ENCODE measurements at places on chromosomes 4 and X. TPM values are rescaled to one million over a fixed set of nuclear protein-coding genes. Genes with fewer than 3 reads are reported as not detected.

TMEM156 gene
- total RNA-seq: not detected

CSAG2 gene
- total RNA-seq: not detected

HSFX3 gene
- not detected for total RNA-seq

SMIM9 gene
- total RNA-seq: not detected

NUP62CL gene
- 5.5 TPM for total RNA-seq

MAOB gene
- 0.74 TPM for total RNA-seq

CLDN22 gene
- total RNA-seq: not detected

CLDN34 gene
- total RNA-seq: 0.52 TPM

GRCh38 chr4:40462326-40462725 is 127.2 kb downstream of the CHRNA9 start:
- no peak for DNase-seq

GRCh38 chr4:150348079-150348478 is 233.9 kb upstream of the MAB21L2 start:
- DNase-seq: no peak

DNA sequence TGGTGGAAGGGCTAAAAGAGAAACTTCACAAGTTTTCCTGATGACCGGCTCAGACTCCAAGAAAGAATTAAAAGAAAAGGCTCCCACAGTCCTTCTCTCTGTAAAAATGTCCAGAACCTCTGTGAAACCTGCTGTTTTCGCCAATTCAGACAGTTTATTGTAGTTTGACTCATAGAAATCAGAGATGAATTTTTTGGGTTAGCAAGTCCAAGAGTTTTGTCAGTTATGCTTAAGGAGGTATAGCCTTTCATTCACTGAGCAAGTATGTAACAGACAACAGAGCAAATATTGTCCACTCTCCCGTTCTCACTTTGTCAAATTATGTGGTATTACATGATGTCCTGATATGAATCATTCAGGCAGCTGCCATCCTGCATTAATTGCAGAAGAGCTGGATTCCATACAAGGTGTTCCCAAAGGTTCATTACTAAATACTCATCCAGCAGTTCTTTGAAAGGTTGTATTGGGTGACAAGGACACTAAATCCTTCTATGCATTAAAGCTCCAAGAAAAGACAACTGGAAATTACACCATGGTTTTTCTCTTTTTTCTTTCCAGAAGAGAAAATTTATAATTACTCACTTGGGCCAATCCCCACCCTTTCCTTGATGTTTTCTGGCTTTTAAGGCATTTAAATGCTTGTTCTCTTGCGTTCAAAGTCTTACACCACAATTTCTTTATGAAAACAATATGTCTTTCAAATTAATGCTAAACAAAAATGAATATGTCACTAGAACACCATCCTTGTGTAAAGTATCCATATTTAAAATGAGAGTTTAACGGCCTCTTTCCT is 30.0 kb upstream of the PLAC1 start:
- no peak for DNase-seq

DNA sequence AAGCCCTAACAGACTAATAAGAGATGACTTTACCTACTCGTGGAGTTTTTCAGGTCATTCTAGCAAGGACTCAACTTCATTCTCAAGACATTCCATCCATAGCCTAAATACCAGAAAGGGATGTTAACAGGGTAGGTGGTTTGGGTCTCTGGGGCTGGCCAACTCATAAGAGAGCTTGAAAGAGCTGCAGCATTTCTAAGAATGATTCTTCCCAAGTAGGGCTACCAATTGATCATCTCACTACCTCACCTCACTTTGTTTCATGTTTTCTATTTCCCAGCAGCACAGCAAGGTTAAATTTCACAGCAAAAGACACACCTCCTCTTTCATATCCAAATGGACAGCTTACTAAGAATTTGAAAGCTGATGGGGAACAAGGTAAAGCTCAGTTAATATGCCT is 614.8 kb upstream of the DIPK2B start:
- no peak for DNase-seq

DNA sequence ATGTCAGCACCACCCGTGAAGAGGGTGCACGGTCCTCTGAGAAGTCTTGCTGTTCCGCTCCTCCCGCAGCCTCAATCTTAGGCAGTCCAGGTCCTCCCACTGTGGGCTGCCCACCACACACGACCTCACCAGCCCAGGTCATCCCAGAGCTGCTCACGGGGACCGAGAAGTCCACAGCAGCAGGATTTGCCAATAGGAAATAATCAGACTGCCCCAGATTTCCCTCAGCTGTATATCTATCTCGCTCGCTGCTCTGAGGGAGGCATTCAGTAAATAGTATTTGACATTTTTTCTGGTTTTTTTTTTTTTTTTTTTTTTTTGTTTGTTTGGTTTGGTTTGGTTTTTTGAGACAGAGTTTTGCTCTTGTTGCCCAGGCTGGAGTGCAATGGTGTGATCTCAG is 83.8 kb downstream of the STOX2 start:
- no peak for DNase-seq

DNA sequence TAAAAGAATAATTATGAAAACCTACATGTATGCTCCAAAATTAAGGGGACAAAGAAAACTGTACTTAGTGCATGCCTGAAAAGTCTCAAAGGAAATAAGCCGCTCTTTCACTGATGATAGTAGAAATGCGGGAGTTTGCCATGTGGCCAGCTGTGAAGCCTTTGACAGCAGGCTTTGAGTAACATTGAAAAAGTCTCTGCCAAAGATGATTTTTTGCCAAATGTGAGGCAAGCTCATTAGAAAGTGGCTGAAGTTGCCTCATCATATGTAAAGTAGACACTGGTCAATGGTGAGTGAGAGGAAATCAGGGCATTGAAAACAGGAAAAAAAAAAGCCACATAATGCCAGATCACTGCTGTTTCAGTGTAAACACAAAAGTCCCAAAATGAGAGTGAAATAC is 2360.1 kb downstream of the PCDH7 start:
- no peak for DNase-seq

- DNase-seq: no peak
These were observed 6.3 kb downstream of the DCHS2 start for GRCh38 chr4:154485127-154485773.

GRCh38 chr4:78354782-78355181 is 196.8 kb upstream of the ANXA3 start:
- DNase-seq: no peak
